ENCODE measurements at places on chromosomes 2 and 18.

DNA sequence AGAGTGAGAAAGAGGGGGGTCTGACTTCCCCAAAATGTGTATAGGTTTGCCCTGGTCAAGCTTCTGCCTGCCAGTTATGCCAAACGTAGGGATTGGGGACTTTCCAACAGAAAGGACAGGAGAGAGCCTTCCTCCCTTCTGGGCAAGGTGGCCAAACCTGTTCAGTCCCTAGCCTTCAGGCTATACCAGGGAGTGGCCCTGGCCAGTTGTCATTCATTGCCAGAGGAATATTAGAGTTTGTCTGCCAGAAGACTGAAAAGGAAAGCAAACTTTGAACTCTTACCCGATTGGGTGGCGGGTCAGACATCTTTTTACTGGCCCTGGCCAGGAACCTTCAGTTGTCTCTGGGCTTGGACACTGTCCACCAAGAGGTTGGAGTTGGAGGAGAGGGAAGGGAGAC lies 22.1 kb downstream of the RAB3GAP1 start:
- DNase-seq = no peak

DNA sequence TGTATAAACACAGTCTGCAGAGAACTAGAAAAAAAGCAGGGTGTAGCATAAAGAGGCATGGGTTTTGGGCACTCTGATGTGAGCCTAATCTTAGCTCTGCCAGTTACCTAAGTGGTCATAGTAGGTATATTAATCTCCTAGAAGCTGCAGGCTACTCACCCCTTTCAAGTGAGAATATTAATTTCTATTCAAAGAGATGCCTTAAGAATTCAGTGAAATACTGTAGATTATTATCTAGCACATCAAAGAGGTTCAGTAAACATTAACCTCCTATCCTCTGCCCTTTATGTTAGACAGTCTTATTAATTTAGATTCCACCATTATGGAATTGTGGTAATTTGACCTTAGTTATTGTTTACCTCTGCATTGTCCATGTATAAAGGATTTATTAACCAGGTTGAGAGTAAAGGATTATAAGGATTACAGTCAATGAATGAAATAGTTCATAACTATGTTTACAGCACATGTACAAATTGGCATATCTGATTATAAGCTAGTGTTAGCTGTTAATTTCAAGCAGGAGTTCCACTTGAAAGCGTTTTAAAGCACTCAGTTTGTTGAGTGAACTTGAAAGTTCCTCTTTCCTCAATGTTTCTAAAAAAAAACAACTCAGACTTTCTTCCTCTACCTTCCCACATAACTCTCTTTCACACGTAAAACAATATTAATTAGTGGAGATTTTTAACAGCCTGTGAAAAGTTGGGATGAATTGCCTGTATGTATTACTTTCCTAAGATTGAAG lies 150.6 kb upstream of the EPC2 start:
- DNase-seq = no peak

DNA sequence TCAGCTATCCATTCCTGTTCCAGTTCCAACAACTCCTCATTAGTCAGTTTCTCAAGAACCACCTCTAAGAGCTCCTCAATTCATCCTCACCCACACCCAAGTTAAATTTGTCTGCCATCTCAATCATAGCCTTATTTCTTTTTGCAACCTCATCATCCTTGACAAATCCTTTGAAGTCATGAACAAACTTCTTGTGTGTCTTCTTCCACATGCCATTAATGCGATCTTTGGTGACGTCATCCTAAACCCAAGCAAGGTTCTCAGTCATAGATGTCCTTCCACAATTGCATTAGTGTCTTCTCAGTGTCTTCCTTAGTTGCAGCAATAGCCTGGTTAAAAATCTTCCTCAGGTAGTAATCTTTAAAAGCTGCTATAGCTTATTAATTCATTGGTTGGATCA lies 71.2 kb upstream of the FSIP2 start:
- no peak for DNase-seq

GRCh38 chr2:115119086-115119485 lies 676.6 kb downstream of the DPP10 start:
- DNase-seq = no peak

GRCh38 chr2:238949710-238950345 lies 101.9 kb downstream of the TWIST2 start:
- DNase-seq = no peak

- DNase-seq = no peak
Observed at GRCh38 chr18:48274301-48274700, 134.9 kb downstream of the ZBTB7C start.

DNA sequence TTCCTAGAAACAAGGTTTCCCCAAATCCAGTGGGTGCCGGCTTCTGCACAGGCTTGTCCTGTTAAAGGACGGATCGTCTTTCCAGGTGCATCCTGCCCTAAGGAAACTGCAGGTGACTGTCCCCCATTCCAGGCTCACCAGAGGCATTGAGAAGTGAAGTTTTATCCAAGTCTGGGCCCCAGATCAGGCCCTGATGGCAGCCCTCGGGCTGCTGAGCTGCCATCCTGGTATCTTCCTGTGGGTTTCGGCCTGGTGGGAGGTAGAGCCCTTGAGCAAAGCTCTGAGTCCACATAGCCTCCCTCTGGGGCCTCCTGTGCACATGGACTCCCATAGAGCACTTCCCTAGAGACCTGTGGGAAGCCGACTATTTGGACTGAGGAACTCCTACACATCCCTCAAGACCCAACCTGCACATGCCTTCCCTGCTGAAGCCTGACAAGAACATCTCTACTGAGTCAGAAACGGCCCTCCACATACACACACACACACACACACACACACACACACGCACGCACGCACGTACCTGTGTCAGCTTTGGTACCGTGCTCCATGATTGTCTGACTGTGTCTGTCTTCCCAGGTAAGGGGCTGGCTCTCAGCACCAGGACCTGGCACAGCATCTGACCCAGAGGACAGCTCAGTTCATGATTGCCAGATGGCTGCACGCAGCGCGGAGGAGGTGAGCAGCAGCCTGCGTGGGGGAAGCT lies 16.4 kb downstream of the TNS1 start:
- no peak for DNase-seq

- no peak for DNase-seq
Observed at GRCh38 chr2:102044235-102044896, 52.6 kb downstream of the IL1R2 start.

- no peak for DNase-seq
Observed at GRCh38 chr18:26480897-26481795, 67.2 kb downstream of the KCTD1 start.
